CD4-positive, CD25-positive, alpha-beta regulatory T cell (primary cell): ENCODE measurements at places on chromosomes 2 and 18. TPM values are rescaled to one million over a fixed set of nuclear protein-coding genes. Genes with fewer than 3 reads are reported as not detected.

Gene STARD6
- not detected for total RNA-seq

DNA sequence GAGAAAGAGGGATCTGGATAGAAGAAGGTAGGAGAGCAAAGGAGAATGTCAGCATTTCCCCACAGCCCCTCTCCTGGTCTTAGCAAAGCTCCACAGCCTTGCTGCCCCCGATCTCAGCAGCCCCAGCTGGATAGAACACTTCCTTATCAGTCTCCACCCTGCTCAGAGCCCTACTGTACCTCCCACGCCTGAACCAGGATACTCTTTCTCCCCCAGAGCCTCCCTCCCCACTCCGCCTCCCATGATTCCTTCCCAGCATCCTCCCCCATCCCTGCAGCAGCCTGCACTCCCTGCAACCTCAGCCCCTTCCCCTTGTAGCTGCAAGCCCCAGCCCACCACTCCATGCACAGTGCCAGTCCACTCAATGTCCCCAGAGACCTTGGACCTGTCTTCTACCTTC is 25.8 kb downstream of the PLB1 start:
- H3K36me3 ChIP-seq = no peaks in the 10 kb centered on the region
- H3K27ac ChIP-seq = no peak overlapping the region
- no peak overlapping the region for H3K4me3 ChIP-seq
- H3K4me1 ChIP-seq = no peaks in the 10 kb centered on the region
- peaks cover 35% of the 10 kb centered on the region for H3K27me3 ChIP-seq

GRCh38 chr2:174945601-174946260 is 59.5 kb downstream of the CHN1 start:
- H3K36me3 ChIP-seq = no peaks in the 10 kb centered on the region
- no peak overlapping the region for H3K4me3 ChIP-seq
- no peaks in the 10 kb centered on the region for H3K27me3 ChIP-seq
- H3K27ac ChIP-seq = no peak overlapping the region

GRCh38 chr2:217099561-217099960 is 239.7 kb upstream of the TNP1 start:
- H3K36me3 ChIP-seq = no peaks in the 10 kb centered on the region
- no peaks in the 10 kb centered on the region for H3K4me1 ChIP-seq
- no peak for DNase-seq
- no peaks in the 10 kb centered on the region for H3K27me3 ChIP-seq
- no peak overlapping the region for H3K4me3 ChIP-seq
- no peak overlapping the region for H3K27ac ChIP-seq

- peaks cover 2% of the 10 kb centered on the region for H3K36me3 ChIP-seq
- H3K27ac ChIP-seq = no peak overlapping the region
- H3K4me3 ChIP-seq = no peak overlapping the region
- H3K27me3 ChIP-seq = no peaks in the 10 kb centered on the region
- no peak for DNase-seq
Observed at GRCh38 chr2:102768892-102769291, 7.1 kb downstream of the TMEM182 start.

GRCh38 chr2:112614201-112614840 is 29.9 kb downstream of the CHCHD5 start:
- no peaks in the 10 kb centered on the region for H3K36me3 ChIP-seq
- no peaks in the 10 kb centered on the region for H3K27me3 ChIP-seq
- H3K4me1 ChIP-seq = no peaks in the 10 kb centered on the region
- DNase-seq = no peak

DNA sequence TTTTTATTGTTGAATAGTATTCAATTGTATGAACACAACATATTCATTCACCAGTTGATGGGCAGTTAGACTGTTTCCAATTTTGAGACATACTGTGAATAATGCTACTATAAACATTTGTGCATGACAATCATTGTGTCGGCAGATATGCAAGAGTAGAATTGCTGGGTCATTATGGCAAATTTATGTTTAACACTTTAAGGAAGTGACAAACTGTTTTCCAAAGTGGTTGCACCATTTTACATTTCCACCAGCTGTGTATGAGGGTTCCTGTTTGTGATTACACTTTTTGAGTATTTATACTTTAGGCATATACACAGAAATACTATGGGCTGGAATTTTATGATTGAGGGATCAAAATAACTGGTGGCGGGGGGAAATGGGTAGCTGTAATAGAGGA is 61.2 kb downstream of the MAP4K3 start:
- no peak for DNase-seq
- no peak overlapping the region for H3K4me3 ChIP-seq
- peaks cover 3% of the 10 kb centered on the region for H3K36me3 ChIP-seq
- H3K27me3 ChIP-seq = no peaks in the 10 kb centered on the region
- no peak overlapping the region for H3K27ac ChIP-seq

GRCh38 chr2:134389381-134389780 is 135.5 kb downstream of the MGAT5 start:
- DNase-seq = no peak
- no peaks in the 10 kb centered on the region for H3K4me1 ChIP-seq
- H3K27me3 ChIP-seq = no peaks in the 10 kb centered on the region

Gene EFR3B
- total RNA-seq = 0.10 TPM

- H3K4me1 ChIP-seq = no peaks in the 10 kb centered on the region
- no peaks in the 10 kb centered on the region for H3K36me3 ChIP-seq
- DNase-seq = no peak
- no peak overlapping the region for H3K27ac ChIP-seq
- no peak overlapping the region for H3K4me3 ChIP-seq
Observed at GRCh38 chr2:65666156-65666725, 233.8 kb upstream of the SPRED2 start.

- peaks cover 7% of the 10 kb centered on the region for H3K27me3 ChIP-seq
- DNase-seq = peak; percentile 80
- H3K4me1 ChIP-seq = peaks cover 18% of the 10 kb centered on the region
- peak overlapping the region; percentile 51 for H3K4me3 ChIP-seq
- H3K36me3 ChIP-seq = peaks cover 7% of the 10 kb centered on the region
Observed at GRCh38 chr2:241443486-241444223, 64.7 kb downstream of the STK25 start.

DNA sequence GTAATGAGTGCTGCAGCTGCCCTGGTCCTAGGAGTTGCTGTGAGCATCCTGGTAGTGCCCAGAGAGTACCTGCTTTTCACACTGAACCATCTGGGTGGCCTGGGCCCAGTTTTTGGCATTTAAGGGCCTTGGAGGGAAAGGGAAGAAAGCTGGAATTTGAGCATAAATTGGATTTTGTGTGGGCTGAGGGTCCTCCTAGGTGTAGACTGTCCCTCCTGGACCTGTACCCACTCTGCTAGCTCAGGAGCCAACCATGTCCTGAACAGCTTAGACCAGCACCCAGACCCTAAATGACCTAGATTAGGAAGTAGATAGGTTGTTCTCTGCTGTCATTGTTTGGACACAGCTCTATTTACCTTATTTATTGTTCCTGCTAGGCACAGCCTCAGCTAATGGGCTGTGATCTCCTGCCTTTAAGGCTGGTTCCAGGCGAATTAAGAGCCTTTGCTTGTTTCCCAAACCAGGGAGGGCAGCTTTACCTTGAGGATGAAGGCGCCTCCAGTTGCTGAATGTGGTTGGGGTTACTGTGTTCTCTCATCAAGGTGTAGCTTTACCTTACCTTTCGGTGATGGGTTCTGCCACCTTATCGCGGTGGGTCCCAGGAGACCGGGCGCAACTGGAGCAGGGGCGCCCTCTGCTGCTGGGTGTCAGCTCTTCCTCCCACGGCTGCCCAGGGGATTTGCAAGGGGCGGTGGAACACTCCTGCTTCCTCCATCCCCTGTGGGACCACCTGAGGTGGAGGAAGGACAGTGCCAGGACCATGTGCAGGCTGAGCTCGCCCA is 34.4 kb downstream of the ITGA6 start:
- H3K27ac ChIP-seq = peak overlapping the region; percentile 73
- no peaks in the 10 kb centered on the region for H3K27me3 ChIP-seq
- H3K4me1 ChIP-seq = peaks cover 71% of the 10 kb centered on the region
- peak; percentile 65 for DNase-seq
- peak overlapping the region; percentile 74 for H3K4me3 ChIP-seq
- no peaks in the 10 kb centered on the region for H3K36me3 ChIP-seq

Gene IL18RAP
- 0.44 TPM for total RNA-seq

- DNase-seq = no peak
- H3K4me1 ChIP-seq = no peaks in the 10 kb centered on the region
- H3K27ac ChIP-seq = no peak overlapping the region
- H3K4me3 ChIP-seq = no peak overlapping the region
Observed at GRCh38 chr2:216851486-216852090, 8.3 kb downstream of the TNP1 start.

DNA sequence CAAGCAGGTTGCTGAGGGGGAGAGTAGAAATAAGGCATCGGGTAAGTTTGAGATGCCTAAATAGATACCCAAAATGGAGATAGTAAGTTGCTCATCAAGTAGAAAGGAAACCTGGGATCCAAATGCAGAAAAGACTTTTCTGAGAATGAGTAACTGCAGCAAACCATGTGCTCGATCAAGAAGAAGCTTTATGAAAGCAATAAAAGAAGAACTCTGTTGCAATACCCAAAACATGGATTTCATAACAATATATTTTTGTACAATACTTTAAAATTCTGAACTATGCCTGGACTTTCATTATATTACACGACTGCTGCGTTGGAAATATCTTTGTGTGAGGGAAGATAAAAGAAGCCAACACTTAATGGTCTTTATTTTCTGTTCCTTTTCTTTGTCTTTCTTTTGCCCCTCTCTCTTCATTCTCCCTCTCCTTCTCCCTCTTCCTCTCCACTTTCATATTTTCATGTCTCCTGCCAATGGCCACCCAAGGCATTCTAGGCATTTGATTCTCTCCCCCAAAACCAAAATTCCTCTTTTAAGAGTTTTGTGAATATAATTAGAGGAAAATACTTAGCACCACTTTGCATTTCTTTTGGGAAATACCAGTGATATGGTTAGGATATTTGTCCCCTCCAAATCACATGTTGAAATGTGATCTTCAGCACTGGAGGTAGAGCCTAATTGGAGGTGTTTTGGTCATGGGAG is 257.6 kb downstream of the MREG start:
- H3K36me3 ChIP-seq = no peaks in the 10 kb centered on the region
- no peak overlapping the region for H3K4me3 ChIP-seq
- H3K4me1 ChIP-seq = no peaks in the 10 kb centered on the region
- DNase-seq = no peak
- no peak overlapping the region for H3K27ac ChIP-seq

DNA sequence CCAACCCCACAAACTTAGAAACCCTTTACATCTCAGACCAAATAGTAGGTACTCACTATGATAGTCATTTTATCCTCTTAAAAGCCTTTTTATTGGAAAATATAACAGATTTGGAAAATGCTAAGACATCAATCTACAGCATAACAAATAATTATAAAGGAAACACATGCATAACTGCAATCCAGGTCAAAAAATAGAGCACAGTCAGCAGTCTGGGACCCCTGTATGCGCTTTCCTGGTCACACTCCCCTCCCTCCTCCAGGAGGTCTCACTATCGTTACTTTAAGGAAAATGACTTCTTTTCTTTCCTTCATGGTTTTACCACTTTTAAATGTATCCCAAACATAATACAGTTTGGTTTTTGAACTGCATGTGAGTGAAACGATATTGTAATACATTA is 90.5 kb upstream of the CCDC150 start:
- H3K27me3 ChIP-seq = peaks cover 4% of the 10 kb centered on the region
- H3K27ac ChIP-seq = no peak overlapping the region
- no peaks in the 10 kb centered on the region for H3K36me3 ChIP-seq
- no peak for DNase-seq
- no peaks in the 10 kb centered on the region for H3K4me1 ChIP-seq

DNA sequence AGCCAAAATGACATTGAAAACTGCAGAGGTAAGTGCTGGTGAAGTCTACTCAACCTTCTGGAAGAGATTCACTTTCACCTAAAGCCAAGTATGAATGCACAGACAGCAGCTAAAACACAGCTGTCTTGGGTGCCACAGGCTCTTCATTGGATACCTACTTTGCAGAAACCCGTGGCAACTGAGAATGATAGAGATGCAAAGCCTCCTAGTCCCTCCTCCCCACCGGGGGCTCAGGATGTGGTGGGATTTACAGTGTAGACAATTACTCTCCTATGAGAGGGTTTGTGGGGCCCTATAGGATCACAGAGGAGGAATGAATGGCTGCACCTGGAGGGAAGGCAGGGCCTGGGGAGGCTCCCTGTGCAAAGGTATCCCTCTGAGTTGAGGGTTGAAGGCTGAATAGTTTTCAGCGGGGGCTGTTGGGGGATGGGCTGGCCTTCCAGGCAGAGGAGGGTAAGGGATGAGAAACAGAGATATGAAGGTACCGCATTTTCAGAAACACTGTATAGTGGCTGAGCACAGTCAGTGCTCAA is 131.6 kb downstream of the RNF144A start:
- no peak overlapping the region for H3K4me3 ChIP-seq
- H3K27ac ChIP-seq = no peak overlapping the region
- no peak for DNase-seq
- H3K27me3 ChIP-seq = no peaks in the 10 kb centered on the region
- peaks cover 3% of the 10 kb centered on the region for H3K36me3 ChIP-seq

GRCh38 chr2:189522435-189523151 is 58.0 kb downstream of the SLC40A1 start:
- H3K27me3 ChIP-seq = peaks cover 3% of the 10 kb centered on the region
- H3K4me3 ChIP-seq = no peak overlapping the region
- H3K27ac ChIP-seq = no peak overlapping the region
- no peaks in the 10 kb centered on the region for H3K36me3 ChIP-seq
- H3K4me1 ChIP-seq = no peaks in the 10 kb centered on the region

- peaks cover 6% of the 10 kb centered on the region for H3K27me3 ChIP-seq
- H3K27ac ChIP-seq = no peak overlapping the region
- H3K36me3 ChIP-seq = no peaks in the 10 kb centered on the region
- H3K4me1 ChIP-seq = no peaks in the 10 kb centered on the region
- no peak for DNase-seq
Observed at GRCh38 chr2:172372436-172372835, 55.0 kb upstream of the ITGA6 start.

Gene TM4SF20
- not detected for total RNA-seq

Gene CYP27C1
- not detected for total RNA-seq

Gene LONRF2
- total RNA-seq = 0.42 TPM

Gene C2orf92
- total RNA-seq = 20.4 TPM

Gene ABCA12
- total RNA-seq = not detected

DNA sequence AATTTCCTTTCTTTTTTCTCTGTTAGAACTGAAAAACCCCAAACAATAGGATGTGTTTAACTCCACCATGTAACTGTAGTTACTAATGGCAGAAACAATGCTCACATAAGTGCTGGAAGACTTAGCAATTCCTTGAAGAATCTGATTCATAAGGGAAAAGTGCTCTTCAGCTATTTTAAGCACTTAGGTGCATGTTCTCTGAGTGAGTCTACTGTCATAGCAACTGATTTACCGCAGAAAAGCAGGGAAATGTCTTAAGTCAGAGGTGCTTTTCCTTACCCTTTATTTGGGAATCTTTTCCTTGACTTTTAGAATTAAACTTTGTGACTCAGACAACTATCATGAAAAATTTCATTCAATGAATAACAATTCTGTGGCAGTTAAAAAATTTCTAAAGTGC is 65.4 kb upstream of the NABP1 start:
- H3K27me3 ChIP-seq = no peaks in the 10 kb centered on the region
- no peaks in the 10 kb centered on the region for H3K36me3 ChIP-seq
- no peak overlapping the region for H3K27ac ChIP-seq
- DNase-seq = no peak

- H3K27ac ChIP-seq = no peak overlapping the region
- H3K4me3 ChIP-seq = no peak overlapping the region
- H3K27me3 ChIP-seq = no peaks in the 10 kb centered on the region
- no peaks in the 10 kb centered on the region for H3K4me1 ChIP-seq
- DNase-seq = no peak
- no peaks in the 10 kb centered on the region for H3K36me3 ChIP-seq
Observed at GRCh38 chr18:63889626-63890025, 2.1 kb downstream of the SERPINB2 start.

- no peaks in the 10 kb centered on the region for H3K27me3 ChIP-seq
- no peak overlapping the region for H3K27ac ChIP-seq
- H3K36me3 ChIP-seq = no peaks in the 10 kb centered on the region
- H3K4me3 ChIP-seq = no peak overlapping the region
Observed at GRCh38 chr2:241195506-241196130, 7.1 kb downstream of the ANO7 start.

Gene NAT8
- not detected for total RNA-seq
